Stimulated activated CD4-positive, alpha-beta T cell treated with anti-CD3 and anti-CD28 coated beads, Interleukin-2, amount 100 ng/mL, for 24 hours (primary cell): ENCODE measurements at places on chromosomes 11 and 22.

GRCh38 chr11:36436064-36436463 lies 74.0 kb downstream of the TRAF6 start:
- DNase-seq = no peak

DNA sequence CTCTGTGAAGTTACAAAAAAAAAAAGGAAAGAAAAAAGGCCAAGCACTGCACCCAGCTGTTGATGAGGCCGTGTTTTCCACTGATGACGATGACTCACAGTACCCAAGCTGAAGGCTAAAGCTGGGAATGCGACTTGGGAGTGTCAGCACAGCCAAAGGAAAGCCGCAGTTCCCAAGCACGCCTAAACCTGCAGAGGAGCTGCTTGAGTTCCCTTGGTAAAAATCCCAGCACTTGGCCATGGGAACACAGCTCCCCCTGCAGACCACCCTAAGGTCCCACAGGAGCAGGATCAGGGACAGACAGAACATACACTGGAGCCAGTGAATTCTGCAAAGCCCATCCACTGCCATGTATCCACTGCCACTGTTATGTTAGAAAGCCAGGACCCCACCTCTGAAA lies 39.9 kb downstream of the SERGEF start:
- DNase-seq = no peak

GRCh38 chr11:11937433-11937832 lies 71.0 kb downstream of the DKK3 start:
- DNase-seq = no peak

GRCh38 chr11:110833033-110833484 lies 120.8 kb upstream of the ARHGAP20 start:
- DNase-seq = no peak

DNA sequence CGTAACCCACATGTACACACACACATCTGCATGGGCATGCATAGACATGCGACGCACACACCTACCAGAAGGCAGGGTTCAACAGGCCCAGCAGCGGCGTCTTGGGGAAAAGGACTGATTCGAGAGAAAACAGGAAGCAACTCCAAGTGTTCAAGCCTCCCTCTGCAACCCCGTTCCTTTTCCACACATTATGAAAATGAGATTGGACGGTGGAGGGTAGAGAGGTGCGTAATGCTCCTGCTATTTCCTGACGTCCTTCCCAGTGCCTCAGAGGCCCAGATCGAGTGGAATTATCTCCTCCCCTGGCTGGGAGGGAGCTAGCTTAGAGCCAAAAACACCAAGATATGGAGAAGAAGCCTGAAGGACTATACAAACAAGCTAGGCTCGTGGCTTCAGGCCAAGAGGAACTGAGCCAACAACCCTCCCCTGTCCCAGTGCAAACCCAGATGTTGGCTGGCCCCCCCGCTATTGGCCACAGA lies 289.2 kb downstream of the MN1 start:
- DNase-seq = no peak

GRCh38 chr11:25317216-25317615 lies 820.4 kb downstream of the LUZP2 start:
- DNase-seq = no peak

- no peak for DNase-seq
Observed at GRCh38 chr22:26416670-26417276, 12.3 kb upstream of the ASPHD2 start.

DNA sequence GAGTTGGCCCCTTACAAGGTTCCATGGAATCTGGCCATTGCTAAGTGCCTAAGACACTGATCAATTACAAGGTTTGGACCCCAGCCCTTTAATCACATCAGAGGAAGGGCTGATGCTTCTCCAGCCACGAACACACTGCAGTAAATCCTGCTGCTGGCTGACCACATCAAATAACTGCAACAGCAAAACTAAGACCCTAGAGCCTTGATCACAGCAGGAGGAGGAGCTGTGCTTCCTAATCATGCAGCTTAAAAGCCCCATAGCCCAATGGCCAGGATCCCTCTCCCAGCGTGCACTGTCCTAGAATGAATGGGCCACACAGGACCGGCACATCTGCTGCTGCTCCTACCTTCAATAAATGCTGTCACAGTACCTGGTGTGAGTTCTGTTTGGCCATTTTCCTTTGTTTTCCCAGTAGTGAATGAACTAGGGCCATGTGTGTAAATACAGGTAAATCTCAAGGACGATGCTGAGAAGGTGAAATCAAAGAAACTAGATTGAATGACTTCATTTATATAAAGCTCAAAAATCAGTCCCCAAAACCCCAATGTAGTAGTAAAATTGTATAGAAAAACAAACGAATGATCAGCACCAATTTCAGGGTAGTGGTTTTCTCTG lies 12.7 kb downstream of the ZP1 start:
- DNase-seq = no peak

DNA sequence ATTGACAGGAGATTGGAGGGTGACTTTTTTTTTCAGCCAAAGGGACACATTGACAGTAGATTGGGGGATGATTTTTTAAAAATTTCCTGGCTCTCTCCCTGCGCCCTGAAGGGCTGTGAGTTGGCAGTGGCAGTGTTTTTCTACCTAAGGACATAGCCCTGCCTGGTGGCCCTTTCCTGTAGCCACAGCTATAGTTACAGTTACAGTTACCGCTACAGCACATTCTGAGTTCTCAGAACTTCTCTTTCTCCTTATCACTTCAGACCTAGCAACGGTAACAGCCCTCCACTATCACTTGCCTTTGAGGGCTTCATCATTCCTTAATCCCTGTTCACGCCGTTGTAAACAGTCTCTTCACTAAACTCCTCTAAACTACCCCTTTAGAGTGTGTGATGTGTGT lies 684 bp downstream of the MRGPRX2 start:
- no peak for DNase-seq

DNA sequence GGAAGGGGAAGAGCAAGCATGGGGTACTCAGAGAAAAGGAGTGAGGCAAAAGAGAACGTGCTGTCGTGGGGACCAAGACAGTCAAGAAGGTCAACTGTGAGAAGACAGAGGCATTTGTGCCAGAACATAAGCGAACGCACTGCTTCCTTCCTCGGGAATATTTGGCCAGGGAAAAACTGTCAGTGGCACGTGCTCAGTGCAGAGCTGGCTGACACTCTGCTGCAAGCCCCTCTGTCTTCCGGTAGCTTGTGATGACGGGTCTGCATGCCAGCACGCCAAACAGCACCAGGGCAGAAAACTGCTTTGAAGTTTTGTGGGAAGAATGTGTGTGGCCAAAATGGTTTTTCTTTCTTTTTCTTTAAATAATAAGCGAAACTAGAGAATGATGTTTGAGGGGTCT lies 60.6 kb downstream of the SMCO4 start:
- DNase-seq = no peak

- DNase-seq = no peak
Observed at GRCh38 chr11:117528097-117528721, 200.6 kb downstream of the CEP164 start.

GRCh38 chr11:34329876-34330275 lies 27.9 kb downstream of the ABTB2 start:
- no peak for DNase-seq

DNA sequence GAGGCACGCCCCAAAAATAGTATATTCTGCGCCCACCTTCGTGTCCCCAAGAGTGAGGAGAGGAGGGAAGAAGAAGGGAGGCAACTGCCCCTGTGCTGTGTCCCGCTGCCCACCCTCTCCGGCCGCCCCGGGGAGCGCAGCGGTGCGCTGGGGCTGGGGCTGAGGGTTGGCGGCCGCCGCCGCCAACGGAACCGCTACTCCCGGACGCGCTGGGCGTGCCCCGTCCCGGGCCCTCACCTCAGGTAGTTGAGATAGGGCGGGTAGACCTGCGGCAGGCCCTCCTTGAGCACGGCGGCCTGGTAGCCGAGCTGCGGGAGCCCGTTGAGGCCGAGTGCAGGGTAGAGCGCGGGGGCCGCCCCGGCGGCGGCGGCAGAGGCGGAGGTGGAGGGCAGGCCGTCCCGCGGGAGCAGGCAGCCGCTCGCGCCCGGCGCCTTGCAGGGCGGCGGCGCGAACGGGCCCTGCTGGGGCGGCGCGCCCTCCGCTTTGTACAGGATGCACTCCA lies 2.4 kb downstream of the PGR start:
- DNase-seq = no peak

GRCh38 chr11:10518891-10519290 lies 22.1 kb downstream of the RNF141 start:
- DNase-seq = no peak

- DNase-seq = no peak
Observed at GRCh38 chr22:42919199-42919598, 62.1 kb upstream of the ARFGAP3 start.

GRCh38 chr11:7088921-7089320 lies at the start of gene RBMXL2:
RBMXL2 (plus strand) TSS chr11:7088998; CDS start chr11:7089121, 123 bp downstream.
- no peak for DNase-seq

GRCh38 chr11:114892381-114893197 lies 214.3 kb downstream of the NXPE2 start:
- peak; percentile 23 for DNase-seq

DNA sequence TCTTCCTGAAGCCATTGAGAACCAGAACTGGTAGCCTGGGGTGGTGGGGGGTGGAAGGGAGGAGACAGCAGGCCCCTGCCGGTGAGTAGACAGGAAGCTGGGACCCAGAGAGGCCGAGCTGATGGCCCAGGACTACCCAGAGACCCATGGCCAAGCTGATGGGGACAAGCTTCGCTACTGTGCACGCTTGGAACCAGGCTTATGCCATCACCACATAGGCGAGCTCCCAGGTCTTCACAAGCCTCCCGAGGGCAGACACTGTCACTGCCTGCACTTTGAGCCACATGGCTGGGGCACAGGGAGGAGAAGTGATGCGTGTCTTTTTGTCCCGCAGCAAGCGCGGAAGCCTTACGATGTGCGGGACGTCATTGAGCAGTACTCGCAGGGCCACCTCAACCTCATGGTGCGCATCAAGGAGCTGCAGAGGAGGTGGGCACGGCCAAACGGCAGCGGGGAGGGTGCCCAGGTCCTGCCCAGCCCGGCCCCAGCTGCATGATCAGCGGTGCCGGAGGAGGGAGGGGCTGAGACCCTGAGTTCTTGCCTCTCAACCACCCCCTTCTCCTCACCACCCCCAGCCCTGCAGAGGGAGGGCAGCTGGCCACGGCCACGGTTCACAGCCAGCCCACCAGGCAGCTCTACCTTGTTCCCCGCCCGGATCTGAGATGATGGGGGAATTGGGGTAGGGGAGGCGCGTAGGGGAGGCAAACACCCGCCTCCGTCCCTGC lies 76.0 kb upstream of the KCNQ1OT1 start:
- no peak for DNase-seq

DNA sequence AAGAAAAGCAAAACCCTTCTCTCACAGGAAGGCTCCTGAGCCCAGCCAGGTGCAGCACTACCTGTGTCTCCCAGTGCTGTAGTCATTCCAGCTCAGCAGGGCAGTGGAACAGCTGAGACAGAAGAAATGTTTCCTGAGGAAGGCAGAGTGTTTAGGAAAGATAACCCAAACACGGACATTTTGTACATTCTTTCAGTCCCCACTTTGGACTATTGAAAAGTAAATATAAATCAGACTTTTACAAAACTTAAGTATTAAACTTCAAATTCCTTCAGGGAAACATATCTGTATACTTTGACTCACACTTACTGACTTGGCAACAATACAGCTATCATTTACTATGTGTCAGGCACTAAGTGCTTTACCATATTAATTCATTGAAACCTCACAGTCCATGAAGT lies 40.4 kb downstream of the RRAS2 start:
- DNase-seq = no peak
